ENCODE measurements at places on chromosomes 11 and 22.
A peak's percentile ranks its signal among the peaks of the same experiment; 100 is the strongest.

DNA sequence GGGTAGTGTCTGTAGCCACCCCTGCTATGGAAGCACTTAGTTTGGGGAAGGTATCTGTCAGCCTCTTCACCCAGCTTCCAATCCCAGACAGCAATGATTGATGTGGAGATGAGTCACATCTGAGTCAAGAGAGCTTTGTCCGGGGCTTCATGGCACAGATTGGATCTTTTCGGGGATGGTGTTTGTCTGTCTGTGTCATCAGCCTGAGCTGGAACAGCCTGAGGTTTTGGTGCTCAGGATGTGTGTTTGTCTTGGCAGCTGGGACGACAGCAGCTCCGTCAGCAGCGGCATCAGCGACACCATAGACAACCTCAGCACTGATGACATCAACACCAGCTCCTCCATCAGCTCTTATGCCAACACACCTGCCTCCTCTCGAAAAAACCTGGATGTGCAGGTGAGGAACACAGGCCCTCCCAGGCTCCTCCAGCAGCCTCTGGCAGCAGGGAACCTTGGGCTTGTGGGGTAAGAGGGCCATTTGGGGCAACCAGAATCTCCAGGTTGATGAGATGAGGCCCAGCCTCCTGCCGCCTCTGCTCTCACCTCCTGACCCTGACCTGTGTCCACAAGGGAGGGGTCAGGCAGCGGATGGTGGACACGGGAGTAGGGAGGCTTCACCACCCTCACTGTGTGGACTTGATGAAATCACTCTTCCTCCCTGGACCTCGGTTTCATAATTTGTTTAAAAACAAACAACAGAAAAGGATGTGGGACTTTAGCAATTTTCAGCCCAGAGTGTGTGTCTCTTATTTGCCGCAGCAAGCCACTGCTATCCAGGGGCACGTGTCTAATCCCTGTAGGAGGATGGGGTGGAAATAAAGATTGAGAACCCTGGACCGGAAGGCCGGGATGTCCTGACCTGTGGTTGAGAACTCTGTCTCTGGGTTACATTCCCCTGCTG lies 124.3 kb downstream of the DBX1 start:
- DNase-seq, result peak; percentile 92

GRCh38 chr22:49638001-49638400 lies 189.7 kb downstream of the BRD1 start:
- no peak for DNase-seq

DNA sequence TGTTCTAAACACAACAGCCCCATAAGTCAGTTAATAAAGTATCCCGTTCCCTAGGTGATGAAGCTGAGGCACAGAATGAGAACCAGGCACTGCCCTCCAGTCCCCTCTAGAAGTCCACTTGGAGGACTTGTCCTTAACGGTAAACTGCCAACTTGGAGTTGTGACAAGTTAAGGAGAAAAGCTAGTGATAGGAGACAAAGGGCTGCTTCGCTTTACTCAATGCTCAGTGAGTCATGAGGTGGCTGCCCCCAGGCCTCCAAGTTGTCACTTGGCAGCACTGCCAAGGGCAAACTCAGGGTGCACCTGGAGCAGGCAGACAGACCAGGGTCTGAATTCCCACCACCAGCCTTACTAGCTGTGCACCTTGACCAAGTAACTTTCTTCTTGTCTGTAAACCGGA lies 13.5 kb downstream of the SLC43A1 start:
- DNase-seq, result no peak

DNA sequence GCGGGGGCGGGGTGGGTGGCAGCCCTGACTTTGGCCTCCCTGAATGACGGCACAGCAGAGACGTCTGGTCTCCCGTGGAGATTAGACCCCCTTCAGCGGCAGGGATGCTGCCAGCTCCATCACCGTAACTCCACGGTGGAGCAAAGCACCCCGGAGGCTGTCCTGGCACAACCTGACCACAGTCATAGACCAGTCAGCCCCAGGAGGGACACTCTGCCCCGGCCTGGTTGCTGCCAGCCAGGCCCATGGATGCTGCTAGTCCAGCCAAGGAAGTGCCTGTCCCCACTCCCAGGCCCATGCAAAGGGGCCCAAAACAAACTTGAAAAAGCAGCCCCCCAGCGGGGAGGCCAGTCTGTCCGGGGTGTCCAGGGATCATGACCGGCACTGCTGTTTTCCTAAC lies 11.5 kb upstream of the ANO1 start:
- no peak for DNase-seq

DNA sequence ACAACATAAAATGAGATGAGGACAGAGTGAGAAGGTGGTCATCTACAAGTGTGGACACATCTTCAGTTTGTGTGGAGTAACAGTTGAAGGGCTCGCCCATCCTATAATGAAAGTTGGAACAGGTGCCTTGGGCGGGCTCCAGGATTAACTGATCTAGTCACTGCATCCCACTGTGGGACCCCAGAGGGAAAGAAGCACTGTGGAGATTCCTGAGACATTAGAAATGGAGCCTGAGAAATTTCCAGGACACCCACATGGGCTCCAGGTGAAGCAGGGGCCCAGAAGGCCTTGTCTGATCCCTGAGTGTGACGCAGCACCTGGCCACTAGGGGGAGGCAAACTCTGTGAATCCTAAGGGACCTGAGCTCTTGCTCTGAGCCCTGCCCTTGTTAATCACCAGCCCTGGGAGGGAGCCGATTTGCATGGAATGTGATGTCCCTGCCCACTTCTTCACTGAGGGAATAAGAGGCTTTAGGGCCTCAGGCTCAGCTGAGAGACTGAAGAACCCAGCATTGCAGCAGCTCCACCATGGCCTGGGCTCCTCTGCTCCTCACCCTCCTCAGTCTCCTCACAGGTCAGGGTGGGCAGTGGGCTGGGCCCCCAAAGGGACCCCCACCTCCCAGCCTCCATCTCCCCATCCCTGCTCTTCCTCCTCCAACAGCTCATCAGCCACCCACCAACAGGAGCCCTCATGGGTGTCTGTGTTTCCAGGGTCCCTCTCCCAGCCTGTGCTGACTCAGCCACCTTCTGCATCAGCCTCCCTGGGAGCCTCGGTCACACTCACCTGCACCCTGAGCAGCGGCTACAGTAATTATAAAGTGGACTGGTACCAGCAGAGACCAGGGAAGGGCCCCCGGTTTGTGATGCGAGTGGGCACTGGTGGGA lies 98.4 kb downstream of the VPREB1 start:
- DNase-seq, result no peak

DNA sequence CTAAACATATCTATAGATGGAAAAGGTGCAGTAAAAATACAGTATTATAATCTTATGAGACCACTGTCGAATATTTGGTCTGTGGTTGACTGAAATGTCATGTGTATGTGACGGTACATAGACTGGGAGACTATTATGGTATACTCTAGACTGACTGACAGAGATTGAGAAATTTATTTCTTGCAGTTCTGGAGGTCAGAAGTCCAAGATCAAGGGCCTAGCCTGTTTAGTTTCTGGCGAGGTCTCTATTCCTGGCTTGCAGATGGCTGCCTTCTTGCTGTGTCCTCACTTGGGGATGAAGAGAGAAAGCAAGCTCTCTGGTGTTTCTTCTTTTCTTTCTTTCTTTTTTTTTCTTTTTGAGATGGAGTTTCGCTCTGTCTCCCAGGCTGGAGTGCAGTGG lies 7.3 kb upstream of the OSBP2 start:
- no peak for DNase-seq

- DNase-seq, result no peak
Measured at GRCh38 chr11:132907651-132908413, 624.5 kb downstream of the OPCML start.

- DNase-seq, result no peak
Measured at GRCh38 chr11:83303316-83303715, 17.1 kb upstream of the CCDC90B start.

Measured in stromal cell of bone marrow (primary cell).